ENCODE measurements at places on chromosomes 16 and 17. TPM values are rescaled to one million over a fixed set of nuclear protein-coding genes. Genes with fewer than 3 reads are reported as not detected.

The ASB16 gene
- not detected for total RNA-seq

The NEUROD2 gene
- not detected for total RNA-seq

The RNF227 gene
- total RNA-seq = 2.4 TPM

The GPR139 gene
- total RNA-seq = not detected

The SULT1A1 gene
- 1.8 TPM for total RNA-seq

The HSPB9 gene
- total RNA-seq = not detected

The DPEP3 gene
- total RNA-seq = not detected

The HS3ST2 gene
- under 0.01 TPM for total RNA-seq

The DRC7 gene
- total RNA-seq = not detected

The RAP1GAP2 gene
- 2.7 TPM for total RNA-seq

The PHKG2 gene
- total RNA-seq = 20.3 TPM

The IGF2BP1 gene
- total RNA-seq = 0.59 TPM

The TMEM100 gene
- total RNA-seq = 0.36 TPM

Measured in osteoblast (primary cell).